H9 (cell line): ENCODE measurements at places on chromosomes 2 and 18. TPM values are rescaled to one million over a fixed set of nuclear protein-coding genes. Genes with fewer than 3 reads are reported as not detected.

DNA sequence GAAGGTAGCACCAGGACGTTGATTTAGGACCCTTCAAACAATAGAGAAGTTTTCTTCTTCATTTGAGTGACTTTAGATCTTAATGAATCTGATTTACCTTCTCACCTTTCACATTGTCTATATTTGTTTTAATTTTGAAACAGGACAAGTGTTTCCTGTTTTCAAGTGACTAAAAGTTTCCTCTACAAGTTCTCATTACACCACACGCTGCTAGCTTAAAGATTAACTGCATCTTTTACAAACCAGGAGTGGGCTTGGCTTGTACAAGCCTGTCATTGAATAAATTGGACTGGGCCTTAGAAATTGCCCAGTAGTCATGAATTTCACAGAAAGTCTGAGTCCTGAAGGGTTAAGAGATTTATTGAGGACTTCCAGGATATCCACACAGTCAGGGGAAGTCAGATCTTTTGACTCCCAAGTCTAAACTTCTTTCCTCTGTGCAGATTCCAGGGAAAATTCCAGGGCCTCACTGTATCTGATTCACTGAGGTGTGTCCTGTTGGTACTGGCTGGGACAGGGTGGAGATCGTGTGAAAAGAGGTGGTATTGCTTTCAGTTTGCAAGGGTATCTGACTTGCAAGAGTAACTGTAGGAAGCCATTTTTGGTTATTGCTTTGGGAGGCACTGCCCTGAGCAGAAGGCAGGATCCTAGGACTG lies 3.4 kb downstream of the SGPP2 start:
- no peak for DNase-seq
- H3K36me3 ChIP-seq, result no peaks in the 10 kb centered on the region
- H3K27me3 ChIP-seq, result peaks cover 60% of the 10 kb centered on the region
- no peak overlapping the region for H3K4me3 ChIP-seq
- H3K27ac ChIP-seq, result no peak overlapping the region
- H3K4me1 ChIP-seq, result no peaks in the 10 kb centered on the region

DNA sequence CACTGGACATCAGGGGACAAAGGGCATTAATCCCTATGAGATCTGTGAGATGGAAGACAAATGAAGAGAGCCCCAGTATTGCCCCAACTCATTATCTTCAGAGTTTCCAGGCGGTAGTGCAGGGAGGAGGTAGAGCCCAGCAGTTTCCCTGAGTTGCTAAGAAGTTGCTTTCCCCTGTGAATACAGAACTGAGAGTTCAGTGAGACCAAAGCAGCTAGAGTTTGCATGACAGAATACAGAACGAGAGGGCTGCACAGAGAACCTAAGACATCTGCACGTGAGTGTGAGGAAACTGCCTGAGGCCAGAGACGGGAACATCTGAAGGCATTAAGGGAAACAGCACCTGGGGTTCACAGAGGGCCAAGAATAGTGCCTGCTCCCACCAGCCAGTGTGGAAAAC lies 18.1 kb upstream of the PGAP1 start:
- no peak for DNase-seq
- no peaks in the 10 kb centered on the region for H3K27me3 ChIP-seq
- H3K4me3 ChIP-seq, result no peak overlapping the region
- no peaks in the 10 kb centered on the region for H3K4me1 ChIP-seq
- H3K27ac ChIP-seq, result no peak overlapping the region

DNA sequence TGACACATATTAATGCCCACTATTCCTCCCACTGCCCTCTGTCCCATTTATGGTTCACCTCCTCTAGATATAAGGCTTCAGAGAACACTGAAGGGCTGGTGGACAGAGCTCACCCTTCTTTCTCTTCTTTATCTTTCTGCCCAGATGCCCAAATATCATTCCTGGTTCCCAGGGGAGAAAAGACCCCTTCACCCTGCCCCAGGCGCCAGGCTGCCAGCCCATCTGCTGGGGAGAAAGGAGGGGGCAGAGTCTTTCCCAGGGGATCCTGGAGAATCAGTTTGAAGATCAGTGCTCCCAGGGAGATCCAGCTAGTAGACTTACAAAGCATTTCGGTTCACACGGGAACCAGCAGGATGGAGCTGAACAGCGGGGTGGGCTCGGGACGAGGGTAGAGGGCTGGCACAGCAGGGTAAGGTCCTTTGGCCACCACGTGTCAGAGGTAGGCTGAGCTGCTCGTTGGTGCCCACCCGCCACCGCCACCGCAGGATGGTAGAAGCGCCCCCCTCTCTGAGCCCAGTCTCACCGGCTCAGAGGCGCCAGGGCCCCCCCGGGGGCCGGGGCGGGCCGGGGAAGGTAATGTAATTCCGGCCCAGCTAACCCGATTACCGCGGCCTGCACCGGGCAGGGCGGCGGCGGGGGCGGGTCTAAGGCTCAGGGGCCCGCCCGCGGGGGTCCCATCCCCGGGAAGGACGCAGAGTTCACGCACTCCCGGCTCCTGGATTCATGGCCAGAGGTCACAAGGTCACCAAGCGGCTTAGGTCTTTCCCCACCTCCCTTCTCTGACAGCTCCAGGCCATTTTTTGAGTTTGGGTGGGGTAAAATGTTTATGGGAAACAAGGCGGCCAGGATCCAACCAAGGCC lies 1.3 kb upstream of the TLX2 start:
- no peak for DNase-seq
- H3K27ac ChIP-seq, result no peak overlapping the region
- H3K4me1 ChIP-seq, result no peaks in the 10 kb centered on the region
- H3K36me3 ChIP-seq, result peaks cover 8% of the 10 kb centered on the region
- H3K27me3 ChIP-seq, result peaks cover 76% of the 10 kb centered on the region
- peak overlapping the region; percentile 74 for H3K4me3 ChIP-seq

GRCh38 chr18:6009756-6010155 lies 114.4 kb upstream of the TMEM200C start:
- H3K4me3 ChIP-seq, result no peak overlapping the region
- no peak overlapping the region for H3K27ac ChIP-seq
- DNase-seq, result no peak
- H3K27me3 ChIP-seq, result no peaks in the 10 kb centered on the region
- H3K4me1 ChIP-seq, result no peaks in the 10 kb centered on the region; the same call in 1 of the 2 replicates

Gene CLEC4F
- not detected in 2 replicates for total RNA-seq
